Endothelial cell (in vitro differentiated cells): ENCODE measurements at places on chromosomes 4 and X.

- DNase-seq: no peak
These were observed 255.3 kb downstream of the RAPGEF2 start for GRCh38 chr4:159358226-159358625.

- no peak for DNase-seq
These were observed 1061.9 kb upstream of the TENM3 start for GRCh38 chr4:181181331-181181730.

DNA sequence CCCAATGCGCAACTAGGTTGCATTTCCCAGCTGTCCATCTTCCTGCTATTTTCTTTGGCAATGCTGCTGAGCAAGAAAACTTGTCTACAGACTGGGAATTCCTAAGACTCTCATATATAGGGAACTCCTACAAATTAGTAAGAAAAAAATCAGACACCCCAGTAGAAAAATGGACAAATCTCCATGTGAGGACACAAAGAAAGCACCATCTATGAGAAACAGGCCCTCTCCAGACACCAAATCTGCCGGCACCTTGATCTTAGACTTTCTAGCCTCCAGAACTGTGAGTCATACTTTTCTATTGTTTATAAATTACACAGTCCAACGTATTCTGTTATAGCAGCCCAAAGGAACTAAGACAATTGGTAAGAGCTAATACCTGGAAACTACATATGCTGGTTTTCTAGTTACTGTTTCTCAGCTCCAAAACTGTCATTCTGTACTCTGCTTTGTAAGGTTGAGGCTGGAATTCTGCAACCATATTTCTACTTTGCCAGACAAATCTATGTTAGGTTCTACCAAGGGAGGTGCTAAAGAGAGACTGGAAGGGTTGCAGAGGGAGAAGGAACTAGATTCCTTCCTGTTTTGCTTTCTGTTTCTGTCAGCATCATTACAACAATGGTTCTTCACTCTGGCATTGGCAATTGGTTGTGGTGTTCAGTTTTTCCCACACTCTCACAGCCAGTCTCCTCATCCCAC lies 35.7 kb upstream of the FAM241A start:
- no peak for DNase-seq

- no peak for DNase-seq
These were observed 533.3 kb downstream of the TMA16 start for GRCh38 chr4:164027805-164028204.

- DNase-seq: peak; percentile 11
These were observed 79.4 kb downstream of the SYNPO2 start for GRCh38 chr4:118968005-118968404.

DNA sequence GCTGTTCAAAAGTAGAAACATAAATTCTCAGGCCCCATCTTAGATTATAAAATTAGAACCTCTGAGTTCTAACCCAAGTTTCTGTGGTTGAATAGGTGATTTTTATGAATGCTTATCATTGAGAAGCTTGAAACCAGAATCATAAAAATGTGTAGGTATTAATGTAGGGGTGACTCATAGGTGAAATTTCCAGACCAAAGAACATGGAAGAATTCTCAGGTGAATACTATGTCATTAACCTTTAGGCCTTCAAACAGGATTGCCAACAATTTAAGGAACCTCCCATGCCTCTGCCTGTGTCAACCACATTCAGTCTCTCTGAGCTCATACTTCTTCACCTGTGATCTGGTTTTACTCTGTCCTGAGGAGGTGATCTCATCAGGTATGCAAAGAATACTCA lies 177.8 kb downstream of the NPFFR2 start:
- no peak for DNase-seq

GRCh38 chr4:141497627-141498026 lies 138.8 kb upstream of the IL15 start:
- DNase-seq: no peak

- no peak for DNase-seq
These were observed 131.4 kb downstream of the SLITRK2 start for GRCh38 chrX:145949056-145949455.

GRCh38 chrX:131764216-131764615 lies 220.3 kb downstream of the OR13H1 start:
- DNase-seq: no peak

DNA sequence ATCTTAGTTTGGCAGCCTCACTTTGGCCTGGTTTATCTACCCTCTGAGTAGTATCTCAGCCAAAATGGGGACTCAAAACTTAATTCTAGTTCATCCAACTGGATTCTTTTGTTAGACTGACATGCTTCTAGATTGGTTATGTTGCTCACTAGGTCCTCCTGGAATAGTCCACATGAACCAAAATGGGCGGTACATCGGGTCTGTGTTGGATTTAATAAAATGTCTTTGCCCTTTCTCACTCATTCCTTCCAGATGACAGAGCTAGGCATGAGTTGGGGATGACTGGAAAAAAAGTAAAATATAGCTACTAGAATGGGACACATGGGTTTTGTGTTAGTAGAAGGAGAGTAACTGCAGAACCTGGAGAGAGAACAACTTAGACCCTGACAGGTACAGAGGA lies 247.9 kb downstream of the CCSER1 start:
- DNase-seq: no peak

GRCh38 chr4:126661194-126661593 lies 971.6 kb upstream of the INTU start:
- no peak for DNase-seq
